ENCODE measurements at places on chromosomes 4 and X.

- DNase-seq = no peak
Observed at GRCh38 chrX:42900947-42901346, 123.0 kb upstream of the PPP1R2C start.

GRCh38 chr4:126221282-126221681 is 906.5 kb downstream of the FAT4 start:
- no peak for DNase-seq

- no peak for DNase-seq
Observed at GRCh38 chrX:23844502-23845138, 61.6 kb downstream of the SAT1 start.

DNA sequence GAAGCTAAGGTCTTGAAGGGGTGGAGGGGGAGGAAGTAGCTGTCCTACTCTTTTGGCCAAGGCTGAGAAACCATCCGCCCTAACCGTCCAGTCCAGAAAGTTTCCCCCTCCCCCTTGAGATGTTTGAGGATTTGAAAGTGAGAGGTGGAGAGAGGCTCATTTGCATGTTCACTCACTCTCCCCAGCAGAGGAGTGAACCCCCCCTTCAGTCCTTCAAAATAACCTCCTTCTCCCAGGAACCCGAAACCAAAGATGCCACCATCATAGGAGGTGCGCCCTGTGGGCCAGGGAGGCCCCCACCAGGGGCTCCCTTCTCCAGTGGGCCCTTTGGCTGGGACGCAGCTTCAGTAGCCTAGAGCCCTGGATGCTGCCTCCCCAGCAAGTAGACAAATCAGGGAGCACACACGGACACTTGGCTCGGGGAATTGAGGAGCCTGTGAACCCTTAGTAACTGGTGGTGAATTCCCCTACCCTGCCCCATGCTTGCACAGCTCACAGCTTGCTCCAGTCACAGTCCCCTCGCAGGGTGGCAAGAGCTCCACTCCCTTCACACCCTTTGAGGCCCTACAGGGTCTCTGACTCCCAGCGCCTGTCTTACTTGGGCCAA is 25.6 kb downstream of the ELF4 start:
- no peak for DNase-seq

DNA sequence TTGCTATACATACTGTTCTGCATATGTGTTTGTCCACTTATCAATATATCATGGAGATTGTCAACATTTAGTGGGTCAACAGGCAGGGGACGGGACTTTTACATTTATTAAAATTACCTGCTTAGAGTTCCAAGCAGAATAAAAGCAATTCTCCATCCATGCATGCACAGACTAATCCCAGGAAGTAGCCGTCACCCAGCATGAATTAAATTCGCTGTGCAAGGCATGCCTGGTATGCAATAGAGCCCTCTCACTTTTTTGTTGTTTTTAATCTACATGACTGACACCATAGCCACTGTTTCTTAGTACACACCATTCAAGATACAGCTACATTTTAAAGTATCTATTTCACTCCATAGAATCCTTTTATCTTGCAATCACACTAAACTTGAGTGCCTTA is 108.9 kb downstream of the USP46 start:
- DNase-seq = no peak

DNA sequence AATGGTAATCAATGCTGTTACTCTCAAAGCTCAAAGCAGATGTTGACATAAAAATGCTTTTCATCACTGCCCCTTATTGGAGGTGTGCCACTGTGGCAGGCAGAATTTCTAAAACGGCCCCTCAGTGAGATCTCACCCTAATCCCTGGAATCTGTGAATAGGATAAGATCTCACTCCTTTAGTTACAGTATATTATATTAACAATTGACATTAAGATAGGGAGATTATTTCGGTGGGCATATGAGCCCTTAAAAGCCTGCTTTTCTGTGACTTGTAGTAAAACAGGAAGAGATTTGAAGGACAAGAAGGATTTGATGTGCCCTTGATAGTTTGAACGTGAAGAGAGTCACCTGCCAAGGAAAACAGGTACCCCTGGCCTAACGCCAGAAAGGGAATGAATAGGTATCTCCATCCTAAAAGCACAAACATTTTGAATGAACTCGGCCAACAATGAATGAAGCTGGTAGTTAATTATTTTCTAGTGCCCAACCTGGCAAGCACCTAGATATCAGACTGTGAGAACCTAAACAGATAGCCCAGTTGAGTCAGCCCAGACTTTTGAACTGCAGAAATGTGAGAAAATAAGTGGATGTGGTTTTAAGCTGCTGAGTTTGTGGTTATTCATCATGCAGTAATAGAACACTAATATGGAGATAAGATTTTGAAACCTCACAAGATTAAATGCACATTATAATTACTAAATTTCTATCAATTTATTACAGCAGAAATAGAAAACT is 881.6 kb downstream of the PCDH18 start:
- no peak for DNase-seq

- DNase-seq = no peak
Observed at GRCh38 chr4:122227202-122227601, 75.1 kb downstream of the BLTP1 start.

- no peak for DNase-seq
Observed at GRCh38 chr4:137427411-137427810, 104.9 kb downstream of the PCDH18 start.

DNA sequence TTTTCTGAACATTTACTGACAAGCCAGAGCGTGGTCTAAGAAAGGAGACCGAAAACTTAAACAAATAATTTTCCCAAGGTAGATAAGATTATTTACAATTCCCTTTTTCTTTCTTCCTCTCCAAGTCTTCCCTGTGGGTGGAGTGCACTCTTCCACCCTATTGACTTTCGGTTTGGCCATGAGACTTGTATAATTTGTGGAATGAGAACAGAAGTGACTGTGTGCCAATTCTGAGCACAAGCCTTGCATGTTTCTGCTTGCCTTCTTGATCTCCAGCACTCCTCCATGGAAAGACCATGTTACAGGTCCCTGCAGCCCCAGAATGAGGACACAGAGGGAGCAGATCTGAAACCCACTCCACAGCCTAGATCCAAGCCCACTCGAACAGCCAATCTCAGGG is 150.0 kb upstream of the HPGD start:
- no peak for DNase-seq

DNA sequence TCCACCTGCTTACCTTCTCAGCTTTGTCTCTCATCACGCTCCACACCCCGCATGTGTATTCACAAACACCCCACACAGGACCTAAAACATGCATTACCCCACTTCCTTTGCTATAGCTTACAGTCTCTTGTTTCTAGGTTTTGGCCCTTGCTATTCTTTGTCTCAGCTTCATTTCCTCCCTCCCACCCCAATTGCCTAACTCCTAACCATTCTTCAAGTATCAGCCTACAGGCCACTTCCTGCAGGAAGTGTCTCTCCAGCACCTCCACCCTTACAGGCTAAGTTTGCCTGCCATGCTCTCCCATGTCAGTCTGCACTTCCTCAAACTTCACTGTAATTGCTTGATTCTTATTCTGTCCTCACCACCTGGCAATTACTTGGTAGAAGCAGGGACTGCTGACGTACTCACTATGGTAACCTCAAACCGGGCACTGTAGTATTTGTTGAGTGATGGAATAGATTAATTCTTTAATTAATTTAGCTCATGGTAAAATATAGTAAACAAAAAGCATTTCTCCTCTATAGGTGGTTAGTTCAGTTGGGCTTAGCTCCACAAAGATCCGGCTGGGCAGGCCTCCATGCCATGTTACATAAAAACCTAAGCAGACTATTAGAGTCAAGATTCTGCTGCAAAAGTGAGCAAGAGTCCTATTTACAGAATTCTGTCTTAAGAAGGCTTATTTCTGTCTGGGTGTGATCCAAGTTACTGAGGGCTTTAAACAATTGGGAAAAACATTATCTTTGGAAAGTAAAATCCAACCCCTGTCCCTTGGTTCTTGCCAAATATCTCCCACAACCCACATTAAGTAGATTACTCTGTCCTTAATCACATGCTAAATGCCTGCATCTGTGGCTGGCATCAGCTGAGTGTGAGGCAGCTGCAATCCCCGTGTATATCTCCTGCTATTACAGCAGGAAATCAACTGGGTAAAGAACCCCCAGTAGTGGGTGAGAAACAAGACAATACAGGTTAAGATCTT is 124.7 kb upstream of the CPEB2 start:
- no peak for DNase-seq

- DNase-seq = no peak
Observed at GRCh38 chrX:22338740-22339139, 66.0 kb downstream of the CBLL2 start.

DNA sequence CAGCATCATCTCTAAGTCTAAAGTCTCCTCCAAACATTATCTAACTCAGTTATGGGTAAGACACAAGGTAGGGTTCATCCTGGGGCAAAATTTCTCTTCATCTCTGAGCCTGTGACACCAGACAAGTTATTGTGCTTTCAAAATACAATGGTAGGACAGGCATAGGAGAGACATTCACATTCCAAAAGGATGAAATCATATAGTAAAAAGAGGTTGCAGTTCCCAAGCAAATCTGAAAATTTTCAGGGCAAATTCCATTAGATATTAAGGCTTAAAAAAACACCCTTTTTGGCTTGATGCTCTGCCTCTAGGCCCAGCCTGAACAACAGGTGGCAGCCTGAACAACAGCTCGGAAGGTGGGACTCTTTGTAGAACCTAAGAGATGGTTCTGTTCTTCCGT is 448.3 kb upstream of the SLIT2 start:
- no peak for DNase-seq

GRCh38 chr4:179626687-179627086 is 2184.4 kb upstream of the AGA start:
- no peak for DNase-seq

- DNase-seq = no peak
Observed at GRCh38 chr4:40552536-40552935, 77.1 kb downstream of the RBM47 start.

GRCh38 chr4:121112530-121112929 is 40.2 kb upstream of the NDNF start:
- DNase-seq = no peak

GRCh38 chr4:147786031-147786430 is 54.1 kb downstream of the ARHGAP10 start:
- no peak for DNase-seq

GRCh38 chrX:70322784-70323183 is 32.9 kb downstream of the KIF4A start:
- DNase-seq = no peak

- no peak for DNase-seq
Observed at GRCh38 chrX:96372313-96373046, 312.2 kb upstream of the DIAPH2 start.

- DNase-seq = no peak
Observed at GRCh38 chrX:106932960-106933537, 12.8 kb downstream of the CLDN2 start.

DNA sequence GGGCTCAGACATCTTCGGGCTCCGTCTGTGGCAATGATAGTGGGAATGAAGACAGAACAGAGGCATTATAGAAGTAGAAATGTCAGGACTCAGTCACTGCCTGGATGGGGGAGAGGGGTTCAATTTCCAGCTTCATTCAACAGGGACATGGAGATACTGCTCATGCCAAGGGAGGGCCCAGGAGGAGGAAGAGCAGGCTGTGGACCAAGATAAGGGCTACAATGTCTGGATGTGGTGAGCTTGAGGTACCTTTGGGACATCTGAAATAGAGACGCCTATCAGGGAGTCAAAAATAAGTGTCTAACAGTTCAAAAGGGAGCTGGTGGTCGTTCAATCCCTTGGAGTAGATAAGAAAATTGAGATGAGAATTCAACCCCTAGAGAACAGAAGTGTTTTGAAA is 34.5 kb downstream of the ELF4 start:
- no peak for DNase-seq

DNA sequence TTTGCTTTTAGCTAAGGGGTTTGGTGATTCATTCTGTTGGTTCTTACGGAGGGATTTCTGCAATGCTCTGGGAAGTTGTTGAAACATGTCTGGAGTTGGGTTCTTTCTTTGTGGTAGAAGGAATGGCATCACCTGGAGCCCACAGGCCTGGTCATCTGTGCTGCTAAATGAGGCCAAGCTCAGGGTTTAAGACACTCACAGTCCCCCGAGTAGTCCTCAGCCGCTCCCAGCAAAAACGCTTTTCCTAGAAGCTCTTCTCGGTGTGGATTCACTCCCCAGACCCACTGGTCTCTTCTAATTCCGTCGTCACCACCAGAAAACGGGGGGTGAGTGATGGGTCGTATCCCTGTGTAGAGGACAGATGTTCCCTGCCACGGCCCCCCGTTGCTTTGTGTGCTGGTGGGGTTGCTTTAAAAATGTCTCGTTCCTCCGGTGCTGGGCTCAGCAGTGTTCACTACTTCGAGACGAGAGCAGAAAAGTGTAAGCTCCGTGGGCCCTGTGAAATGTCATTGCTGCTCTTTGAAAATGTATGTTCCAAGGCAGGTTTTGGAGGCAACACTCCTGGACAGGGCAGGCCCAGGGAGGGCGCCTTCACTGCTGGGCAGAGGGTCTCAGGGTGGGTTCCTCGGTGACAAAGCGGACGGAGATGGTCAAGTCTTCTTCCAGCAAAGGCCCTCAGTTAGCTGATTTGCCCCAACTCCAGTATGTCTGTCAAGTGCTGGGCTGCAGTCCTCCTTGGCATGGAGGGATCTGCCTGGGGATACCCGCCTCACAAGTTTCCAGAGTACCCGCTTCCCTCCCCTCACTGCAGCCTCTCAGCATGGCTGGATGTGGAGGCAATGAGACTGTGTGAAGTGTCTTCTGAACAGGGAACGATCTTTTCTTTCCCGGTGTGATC is 37.3 kb downstream of the PSAPL1 start:
- DNase-seq = no peak

GRCh38 chr4:14445882-14446281 is 556.4 kb upstream of the CPEB2 start:
- no peak for DNase-seq

DNA sequence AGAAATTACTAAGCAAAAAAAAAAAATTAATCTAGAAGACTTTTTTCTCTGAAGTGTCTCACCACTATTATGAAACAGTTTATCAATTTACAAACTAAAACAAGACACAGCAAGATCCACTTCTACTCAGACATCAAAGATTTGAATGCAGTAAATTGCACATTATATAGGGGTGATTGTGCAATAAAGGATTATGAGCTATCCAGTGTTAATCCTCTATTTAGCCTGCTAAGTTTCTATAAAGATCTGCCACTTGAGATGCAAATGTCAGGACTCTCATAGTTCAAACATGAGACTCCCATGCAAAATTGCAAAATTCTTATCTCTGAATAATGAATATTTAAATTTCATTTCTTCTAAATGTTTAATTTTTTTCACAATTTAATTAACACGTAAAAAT is 2.2 kb downstream of the TECRL start:
- DNase-seq = no peak

- DNase-seq = peak; percentile 12
Observed at GRCh38 chr4:140579278-140579677, 10.5 kb upstream of the UCP1 start.
